ENCODE measurements at places on chromosomes 6 and 20. TPM values are rescaled to one million over a fixed set of nuclear protein-coding genes. Genes with fewer than 3 reads are reported as not detected.

Gene EDN3
- total RNA-seq: not detected

Gene ATAT1
- total RNA-seq: 5.6 TPM

Gene NFS1
- total RNA-seq: 39.4 TPM

Gene OPN5
- total RNA-seq: not detected

Gene TOX2
- total RNA-seq: 2.1 TPM

Gene RTF2
- total RNA-seq: 76.7 TPM

Gene MTRF1L
- total RNA-seq: 14.3 TPM

Gene SIRPA
- total RNA-seq: 16.9 TPM

Measured in smooth muscle cell of the umbilical artery (primary cell).